ENCODE measurements at places on chromosomes 6 and 20. TPM values are rescaled to one million over a fixed set of nuclear protein-coding genes. Genes with fewer than 3 reads are reported as not detected.

MAS1 gene
- not detected for total RNA-seq

EBF4 gene
- 3.8 TPM for total RNA-seq

WFDC10B gene
- not detected for total RNA-seq

VGLL2 gene
- total RNA-seq = not detected

LIN28B gene
- not detected for total RNA-seq

C20orf141 gene
- not detected for total RNA-seq

RIPPLY2 gene
- 0.40 TPM for total RNA-seq

FRK gene
- under 0.01 TPM for total RNA-seq

THBS2 gene
- total RNA-seq = 2.0 TPM

SPTLC3 gene
- total RNA-seq = under 0.01 TPM

CCN5 gene
- total RNA-seq = not detected

HLA-DRB5 gene
- 0.40 TPM for total RNA-seq

CCDC170 gene
- not detected for total RNA-seq
